GM10248 (cell line): ENCODE measurements at places on chromosomes 2 and 18.
A peak's percentile ranks its signal among the peaks of the same experiment; 100 is the strongest.

DNA sequence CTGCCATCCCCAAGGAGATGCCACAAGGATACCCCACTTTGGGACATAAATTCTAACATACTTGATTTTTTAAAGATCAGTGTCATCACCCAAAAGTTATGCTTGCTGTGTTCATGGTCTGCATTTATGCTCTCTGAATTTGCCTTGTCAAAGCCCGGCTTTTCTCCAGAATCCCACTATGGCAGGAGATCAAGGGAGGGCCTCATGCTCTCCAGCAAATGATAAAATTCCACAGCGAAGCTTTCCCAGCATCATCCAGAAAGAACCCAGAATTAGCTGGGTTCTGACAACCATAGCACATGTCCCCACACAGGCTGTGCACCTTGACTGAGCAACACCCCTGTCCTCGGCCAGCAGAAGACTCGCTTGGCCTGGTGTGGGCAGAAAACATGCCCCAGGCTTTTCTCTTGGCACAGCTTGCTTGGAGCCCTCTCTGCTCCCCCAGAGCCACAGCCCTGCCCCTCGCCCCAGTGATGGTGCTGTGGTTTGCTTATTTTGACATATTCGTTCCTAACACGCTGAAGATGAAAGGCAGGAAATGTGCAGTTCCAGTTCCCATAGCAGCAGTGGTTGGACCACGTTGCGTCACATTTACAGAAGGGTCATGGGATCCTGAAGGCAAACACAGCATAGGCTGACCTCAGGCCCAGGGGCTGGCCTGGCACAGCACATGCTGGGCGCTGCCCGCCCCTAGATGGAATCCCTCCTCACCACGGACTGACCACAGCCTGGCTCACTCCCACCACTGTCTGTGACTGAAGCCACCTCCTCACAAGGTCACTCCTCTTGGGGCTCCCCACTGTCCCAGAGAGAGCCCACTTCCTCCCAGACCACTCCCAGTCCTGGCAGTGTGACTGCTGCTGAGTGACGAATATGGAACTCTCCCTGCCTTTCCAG, 14.1 kb upstream of the CHRNA1 start:
- peak; percentile 56 for DNase-seq

GRCh38 chr2:216327447-216327935, 44.8 kb downstream of the MARCHF4 start:
- DNase-seq: no peak

DNA sequence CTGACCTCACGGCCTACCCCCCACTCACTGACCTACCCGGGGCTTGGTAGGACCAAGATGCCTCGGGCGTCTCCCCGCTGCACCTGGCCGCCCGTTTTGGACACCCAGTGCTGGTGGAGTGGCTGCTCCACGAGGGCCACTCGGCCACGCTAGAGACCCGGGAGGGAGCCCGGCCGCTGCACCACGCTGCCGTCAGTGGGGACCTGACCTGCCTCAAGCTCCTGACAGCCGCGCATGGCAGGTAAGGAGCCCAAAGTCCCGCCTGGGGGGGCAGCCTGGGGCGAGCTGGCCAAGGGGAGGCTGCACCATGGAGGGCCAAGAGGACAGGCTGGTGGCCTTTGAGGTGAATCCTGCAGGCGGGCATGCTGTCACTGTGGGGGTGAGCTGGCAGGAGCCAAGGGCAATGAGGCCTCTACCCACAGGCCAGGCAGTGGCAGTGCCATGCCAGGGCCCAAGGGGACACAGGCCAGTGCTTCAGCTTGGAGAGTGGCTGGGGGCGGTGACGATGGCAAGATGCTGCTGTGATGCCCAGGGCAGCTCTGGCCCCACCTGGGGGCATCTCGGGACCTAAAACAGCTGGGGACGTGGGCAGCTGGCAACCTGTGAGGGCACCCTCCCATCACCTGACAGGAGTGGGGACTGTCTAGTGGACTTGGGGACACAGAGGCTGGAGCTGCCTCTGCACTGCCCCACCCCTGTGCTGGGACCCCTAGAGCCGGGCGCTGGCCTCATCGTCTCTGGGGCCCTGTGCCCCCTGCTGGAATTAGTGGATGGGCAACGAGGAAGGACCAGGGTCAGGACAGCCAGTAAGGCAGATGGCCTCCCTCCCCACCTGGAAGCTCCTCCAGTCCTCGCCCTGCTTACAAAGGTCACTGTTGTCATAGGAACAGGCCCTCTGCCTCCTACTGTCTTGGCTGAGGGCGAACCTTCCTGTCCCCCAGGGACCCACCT, 2.0 kb downstream of the ESPNL start:
- DNase-seq: no peak

- no peak for DNase-seq
Observed at GRCh38 chr2:109472974-109473373, 140.8 kb downstream of the SEPTIN10 start.

- no peak for DNase-seq
Observed at GRCh38 chr2:69828938-69829255, 563 bp upstream of the GMCL1 start.

DNA sequence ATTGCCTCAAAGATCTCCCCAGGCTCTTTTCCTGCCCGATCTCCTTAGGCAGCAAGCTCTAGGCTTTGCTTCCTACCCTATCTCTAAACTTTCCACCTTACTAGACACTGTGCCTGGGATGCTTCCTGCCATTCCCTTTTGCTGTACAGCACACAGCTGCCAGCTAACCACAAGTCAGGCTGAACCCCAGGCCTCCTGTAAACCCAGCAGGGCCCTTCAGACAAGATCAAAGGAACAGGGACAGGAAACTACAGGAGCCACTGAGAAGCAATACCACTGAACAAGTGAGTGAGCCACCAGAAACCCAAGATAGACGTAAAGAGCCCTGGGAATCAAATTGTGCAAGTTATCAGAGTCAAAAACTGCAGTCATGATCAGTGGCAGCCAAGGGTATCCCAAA, 180.7 kb downstream of the SUCLG1 start:
- DNase-seq: no peak

DNA sequence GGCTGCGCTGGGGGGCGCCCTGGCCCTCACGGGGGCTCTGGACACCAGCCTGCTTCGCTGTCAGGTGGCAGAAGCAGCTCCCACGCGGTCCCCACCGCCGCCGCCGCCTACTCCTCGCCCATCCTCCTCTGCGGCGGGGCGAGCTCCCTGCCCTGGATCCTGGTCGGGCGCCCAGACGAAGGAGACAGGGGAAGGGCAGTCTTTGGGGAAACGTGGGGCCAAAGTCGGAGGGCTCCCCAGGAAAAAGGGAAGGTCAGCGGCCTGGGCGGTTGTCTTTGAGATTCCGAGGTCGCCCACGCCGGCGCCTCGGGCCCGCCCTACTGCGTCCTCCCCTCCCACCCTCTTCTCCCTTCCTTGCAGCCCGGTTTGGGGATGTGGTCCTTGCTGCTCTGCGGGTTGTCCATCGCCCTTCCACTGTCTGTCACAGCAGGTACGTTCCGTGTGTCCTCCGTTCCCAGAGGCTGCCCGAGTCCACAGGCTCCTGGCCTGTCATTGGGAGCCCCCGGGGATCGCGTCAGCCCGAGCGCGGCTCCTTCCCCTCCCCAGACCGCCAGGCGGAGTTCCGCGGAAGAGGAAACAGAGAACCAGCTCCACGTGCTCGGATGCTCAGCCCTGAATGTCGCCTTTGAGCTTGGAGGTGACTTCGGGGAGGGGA, 800 bp downstream of the IL1RL2 start:
- peak; percentile 16 for DNase-seq

DNA sequence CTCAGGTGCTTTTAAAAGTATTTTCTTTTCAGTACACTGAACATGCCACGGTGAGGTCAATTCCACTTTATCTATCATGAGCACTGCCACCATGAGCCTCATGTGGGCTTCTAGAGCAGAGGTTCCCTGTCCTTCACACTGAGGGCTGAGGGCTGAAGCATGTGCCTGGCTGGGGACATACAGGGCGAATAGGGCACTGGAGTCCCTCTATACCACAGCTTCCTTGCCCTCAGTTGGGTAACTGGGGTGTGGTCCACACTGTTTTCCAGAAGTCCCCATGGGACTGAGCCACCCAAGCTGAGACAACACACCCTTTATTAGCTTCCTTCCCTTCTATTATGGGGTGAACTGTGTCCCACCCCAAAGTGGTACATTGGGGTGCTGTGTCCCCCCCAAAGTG, 172.2 kb upstream of the ID2 start:
- no peak for DNase-seq

DNA sequence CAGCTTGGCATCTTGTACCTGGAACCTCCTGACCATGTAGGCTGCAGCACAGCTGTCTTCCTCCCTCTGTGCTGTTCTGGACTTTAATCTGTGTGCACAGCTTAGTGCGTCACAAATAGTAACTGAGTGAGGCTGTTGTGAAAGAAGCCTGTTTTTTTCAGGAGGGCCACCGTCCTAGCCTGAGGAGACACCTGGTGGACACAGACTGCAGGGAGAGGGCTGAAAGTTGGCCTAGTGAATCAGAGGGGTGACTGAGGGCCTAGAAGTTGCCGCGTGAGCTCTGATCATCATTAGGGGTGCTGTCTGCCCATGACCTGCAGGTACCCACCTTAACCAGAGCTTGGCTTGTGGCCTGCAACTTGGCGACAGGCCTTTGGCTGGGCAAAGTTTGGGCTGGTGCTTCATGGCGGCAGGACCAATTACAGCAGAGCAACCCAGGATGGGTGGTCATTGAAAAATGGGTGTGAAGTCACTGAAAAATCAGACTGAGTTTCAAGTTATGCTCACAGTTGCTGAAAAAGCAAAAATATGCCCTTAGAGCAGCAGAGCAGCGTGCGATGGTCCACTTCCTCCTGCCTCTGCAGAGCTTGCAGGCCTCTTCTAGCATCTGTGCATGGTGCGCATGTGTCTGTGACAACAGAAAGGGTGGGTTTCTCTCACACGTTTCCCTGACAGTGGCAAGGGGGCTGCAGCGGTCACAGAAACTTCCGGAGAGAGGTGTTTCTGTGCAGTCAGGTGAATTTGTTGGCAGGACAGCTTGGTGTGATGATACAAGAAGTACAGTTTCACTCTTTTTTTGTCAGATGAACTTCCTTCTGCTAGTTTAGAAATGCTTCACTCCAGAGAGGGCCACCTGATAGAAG, 9.6 kb downstream of the GDF7 start:
- no peak for DNase-seq

DNA sequence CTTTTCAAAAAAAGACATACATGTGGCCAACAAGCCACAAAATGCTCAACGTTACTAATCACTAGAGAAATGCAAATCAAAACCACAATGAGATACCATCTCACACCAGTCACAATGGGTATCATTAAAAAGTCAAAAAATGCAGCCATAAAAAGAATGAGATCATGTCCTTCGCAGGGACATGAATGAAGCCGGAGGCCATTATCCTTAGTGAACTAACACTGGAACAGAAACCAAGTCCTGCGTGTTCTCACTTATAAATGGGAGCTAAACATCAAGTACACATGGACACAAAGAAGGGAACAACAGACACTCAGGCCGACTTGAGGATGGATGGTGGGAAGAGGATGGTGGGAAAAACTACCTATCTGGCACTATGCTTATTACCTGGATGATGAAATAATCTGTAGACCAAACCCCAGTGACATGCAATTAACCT, 17.8 kb upstream of the ATL2 start:
- no peak for DNase-seq

DNA sequence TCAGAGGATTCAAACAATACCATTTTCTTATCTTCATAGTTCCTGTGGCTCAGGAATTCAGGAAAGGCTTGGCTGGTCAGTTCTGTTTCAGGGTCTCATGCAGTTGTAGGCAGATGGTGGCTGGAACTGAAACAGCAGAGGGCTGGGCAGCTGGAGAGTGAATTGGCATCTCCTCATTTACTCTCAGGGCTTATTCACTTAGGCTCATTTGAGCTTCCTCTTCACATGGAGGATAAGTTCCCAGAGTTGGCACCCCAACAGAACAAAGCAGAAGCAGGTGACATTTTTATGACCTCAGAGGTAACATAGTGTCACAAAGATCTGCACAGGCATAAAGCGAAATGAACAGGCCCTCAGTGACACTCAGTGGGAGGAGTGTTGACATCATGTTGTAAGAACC, 66.1 kb downstream of the RBBP8 start:
- no peak for DNase-seq

DNA sequence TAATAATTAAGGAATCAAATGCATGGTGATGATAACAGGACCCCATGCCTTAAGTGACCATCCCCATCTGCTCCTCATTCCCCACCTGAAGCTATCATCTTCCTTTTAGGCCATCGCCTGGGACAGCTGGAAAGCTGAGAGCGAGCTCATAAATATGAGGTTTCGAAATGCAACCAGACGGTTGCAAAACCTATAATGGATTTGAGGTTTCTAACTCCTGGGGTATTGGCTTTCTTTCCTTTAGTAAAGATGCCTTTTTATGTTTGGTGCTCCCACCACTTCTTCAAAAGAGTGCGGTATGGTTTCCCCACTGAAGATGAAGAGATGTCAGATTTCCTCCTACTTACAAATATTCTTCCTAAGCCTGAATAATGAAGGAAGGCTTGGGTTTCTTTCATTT, 1589.5 kb upstream of the PIK3C3 start:
- DNase-seq: no peak

GRCh38 chr2:176768185-176768584, 444.4 kb upstream of the HNRNPA3 start:
- DNase-seq: no peak

- DNase-seq: no peak
Observed at GRCh38 chr2:62783679-62784078, 78.2 kb downstream of the EHBP1 start.

DNA sequence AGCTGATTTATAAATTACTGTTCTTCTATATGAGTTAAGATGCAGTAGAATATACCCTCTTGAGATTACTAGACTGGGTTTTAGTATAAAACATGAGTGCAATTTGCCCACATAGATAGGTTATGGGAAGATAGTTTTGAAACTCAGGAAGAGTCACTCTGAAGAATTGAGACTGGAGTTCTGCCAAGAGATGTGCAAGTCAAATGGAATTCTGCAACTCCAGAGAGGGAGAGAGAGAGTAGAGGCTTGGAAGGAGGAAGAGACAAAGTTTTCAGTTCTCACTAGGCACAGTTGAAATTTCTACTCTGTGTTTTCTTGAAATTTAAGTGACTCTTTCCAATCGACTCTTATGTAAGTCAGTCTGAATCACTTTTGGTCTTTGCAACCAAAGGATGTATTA, 878.8 kb downstream of the TSN start:
- DNase-seq: no peak

DNA sequence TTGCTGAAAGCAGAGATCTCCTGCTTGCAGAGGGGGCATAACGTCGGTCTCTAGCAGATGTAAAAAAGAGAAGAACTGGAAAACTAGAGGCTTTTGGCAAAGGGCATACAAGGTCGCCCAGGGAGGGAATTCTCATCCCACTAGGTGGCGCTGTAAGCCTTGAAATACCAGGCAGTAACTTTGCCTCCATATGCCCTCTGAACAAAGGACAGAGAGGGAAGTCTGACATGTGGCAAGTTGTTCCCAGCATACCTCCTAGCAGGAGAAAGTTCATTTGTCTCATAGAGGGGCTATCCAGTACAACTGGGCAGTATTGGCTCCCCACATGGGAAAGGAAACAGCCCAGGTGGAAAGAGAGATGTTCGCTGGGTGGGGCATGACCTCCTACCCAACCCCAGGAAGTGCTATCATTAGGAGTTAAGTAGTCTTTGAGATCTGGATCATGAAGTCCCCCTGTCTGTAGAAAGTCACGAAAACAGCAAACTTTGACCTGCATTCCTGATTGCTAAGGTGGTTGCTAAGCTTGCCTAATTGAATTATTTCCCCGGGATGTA, 39.9 kb downstream of the STK17B start:
- DNase-seq: no peak

GRCh38 chr2:168673265-168674189, 128.9 kb upstream of the NOSTRIN start:
- DNase-seq: no peak

GRCh38 chr18:79738581-79739439, 58.9 kb upstream of the KCNG2 start:
- DNase-seq: no peak

GRCh38 chr2:210003359-210003758, 921 bp downstream of the RPE start:
- no peak for DNase-seq
